Tibial nerve (tissue), 4 donors: ENCODE measurements at places on chromosomes 1 and 21. TPM values are rescaled to one million over a fixed set of nuclear protein-coding genes. Genes with fewer than 3 reads are reported as not detected.

DNA sequence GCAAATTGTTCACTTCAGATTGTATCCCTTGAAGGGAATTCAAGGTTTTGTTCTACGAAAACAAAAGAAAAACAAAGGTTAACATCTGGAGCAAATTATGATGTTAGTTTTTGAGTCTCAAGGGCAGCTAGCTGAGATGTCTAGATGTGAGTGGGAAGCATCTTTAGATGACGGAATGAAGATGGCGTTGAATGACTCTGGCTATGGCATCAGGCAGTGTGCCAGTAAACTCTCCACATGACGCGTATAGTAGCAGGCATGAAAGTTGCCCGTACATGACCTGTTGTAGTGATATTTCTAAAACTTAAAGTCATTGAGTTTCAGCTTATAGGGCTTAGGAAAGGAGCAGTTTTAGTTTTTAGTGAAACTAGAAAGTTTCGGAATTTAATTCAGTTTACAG, 12.3 kb upstream of the SDC3 start:
- no peak overlapping the region for H3K27ac ChIP-seq
- H3K4me1 ChIP-seq, result peaks cover 3% of the 10 kb centered on the region
- H3K27me3 ChIP-seq, result no peaks in the 10 kb centered on the region

DNA sequence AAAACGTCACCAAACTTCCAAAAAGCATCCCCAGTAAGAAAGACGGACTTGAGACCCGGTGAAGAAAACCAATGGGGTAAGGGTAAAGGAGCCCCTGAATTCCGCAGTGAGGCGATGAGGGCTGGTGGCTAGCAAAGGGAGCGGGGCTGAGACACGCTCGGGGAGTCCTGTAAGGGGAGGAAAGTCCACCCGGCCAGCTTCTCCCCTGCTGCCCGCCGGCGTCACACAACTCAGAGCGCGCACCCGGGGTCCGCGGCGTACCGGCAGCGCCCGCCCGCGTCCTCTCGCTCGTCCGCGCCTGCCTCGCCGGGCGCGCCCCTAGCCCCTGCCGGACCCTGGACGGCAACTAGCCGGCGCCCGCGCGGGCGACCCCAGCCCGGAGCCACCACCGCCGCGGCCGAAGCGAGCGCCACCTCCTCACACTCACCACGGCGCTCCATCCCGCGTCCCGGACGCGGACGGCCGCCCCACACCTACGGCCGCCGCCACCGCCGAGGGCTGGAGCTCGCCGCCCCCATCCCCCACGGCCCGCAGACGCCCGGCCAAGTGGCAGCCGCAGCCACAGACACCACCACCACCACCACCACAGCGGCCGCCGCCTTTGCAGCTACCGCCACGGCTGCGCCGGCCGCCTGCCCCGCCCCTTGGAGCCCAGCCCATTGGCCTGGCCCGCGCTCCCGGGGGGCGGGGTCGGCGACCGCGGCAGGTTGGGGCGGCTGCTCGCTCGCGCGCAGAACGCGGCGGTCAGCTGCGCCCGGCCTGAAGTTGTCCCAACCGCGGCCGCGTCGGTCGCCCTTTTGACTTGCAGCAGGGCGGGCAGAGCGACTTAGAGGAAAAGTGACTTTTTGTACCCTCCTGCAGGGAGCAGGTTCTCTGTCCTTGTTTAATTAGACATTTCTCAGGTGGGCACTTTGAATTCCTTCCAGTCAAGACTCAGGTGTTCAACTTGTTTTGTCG, 10.0 kb upstream of the ARHGAP29 start:
- H3K27ac ChIP-seq, result peak overlapping the region; percentile 77
- H3K36me3 ChIP-seq, result no peaks in the 10 kb centered on the region
- peaks cover 4% of the 10 kb centered on the region for H3K4me1 ChIP-seq
- H3K27me3 ChIP-seq, result no peaks in the 10 kb centered on the region

GRCh38 chr1:73604739-73605138, 593.2 kb downstream of the LRRIQ3 start:
- no peak for DNase-seq
- H3K36me3 ChIP-seq, result no peaks in the 10 kb centered on the region
- H3K4me1 ChIP-seq, result no peaks in the 10 kb centered on the region
- H3K4me3 ChIP-seq, result no peak overlapping the region

GRCh38 chr1:241266121-241266520, 90.9 kb downstream of the RGS7 start:
- H3K36me3 ChIP-seq, result no peaks in the 10 kb centered on the region
- H3K4me1 ChIP-seq, result no peaks in the 10 kb centered on the region
- H3K4me3 ChIP-seq, result no peak overlapping the region

- no peaks in the 10 kb centered on the region for H3K36me3 ChIP-seq
- no peak for DNase-seq
- H3K27ac ChIP-seq, result peak overlapping the region; percentile 91
- H3K4me1 ChIP-seq, result peaks cover 10% of the 10 kb centered on the region
Observed at GRCh38 chr1:234724516-234725176, 114.7 kb upstream of the IRF2BP2 start.

GRCh38 chr1:226607821-226608220, 59.3 kb downstream of the STUM start:
- no peak overlapping the region for H3K4me3 ChIP-seq
- no peaks in the 10 kb centered on the region for H3K27me3 ChIP-seq
- no peaks in the 10 kb centered on the region for H3K36me3 ChIP-seq
- no peak for DNase-seq
- H3K4me1 ChIP-seq, result peaks cover 27% of the 10 kb centered on the region

GRCh38 chr1:200778766-200779165, 40.1 kb downstream of the CAMSAP2 start:
- H3K27me3 ChIP-seq, result no peaks in the 10 kb centered on the region
- no peak overlapping the region for H3K4me3 ChIP-seq
- DNase-seq, result no peak
- H3K36me3 ChIP-seq, result peaks cover 24% of the 10 kb centered on the region
- H3K4me1 ChIP-seq, result no peaks in the 10 kb centered on the region

DNA sequence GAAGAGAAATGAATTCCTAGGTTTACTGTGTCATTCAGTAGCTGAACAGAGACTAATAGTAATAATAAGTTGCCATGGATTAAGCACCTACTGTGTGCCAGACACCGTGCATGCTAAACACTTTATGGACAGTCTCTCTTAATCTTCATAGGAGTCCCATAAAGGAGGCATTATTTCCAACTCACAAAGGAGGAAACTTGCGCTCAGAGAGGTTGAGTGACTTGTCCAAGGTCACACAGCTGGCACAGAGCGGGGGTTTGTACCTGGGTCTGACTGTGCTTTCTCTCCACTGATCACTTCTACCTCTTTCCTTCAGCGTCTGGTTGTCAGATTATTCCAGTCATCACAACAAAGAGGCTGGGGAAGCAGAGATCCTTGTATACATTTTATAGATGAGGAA, 91.3 kb downstream of the KIRREL1 start:
- H3K4me3 ChIP-seq, result no peak overlapping the region
- no peaks in the 10 kb centered on the region for H3K27me3 ChIP-seq
- H3K36me3 ChIP-seq, result no peaks in the 10 kb centered on the region
- DNase-seq, result no peak

GRCh38 chr1:210252621-210253051, 20.0 kb downstream of the SERTAD4 start:
- no peak overlapping the region for H3K4me3 ChIP-seq
- no peak for DNase-seq
- no peaks in the 10 kb centered on the region for H3K36me3 ChIP-seq
- no peaks in the 10 kb centered on the region for H3K27me3 ChIP-seq

- H3K27ac ChIP-seq, result no peak within 1 kb of the TSS
- no peak for DNase-seq
- H3K4me3 ChIP-seq, result peak within 1 kb of the TSS; percentile 38
- peaks cover 71% of the 10 kb centered on the region for H3K27me3 ChIP-seq
Observed at GRCh38 chr1:20185834-20186782, at the start of the genes PLA2G2C and UBXN10. PLA2G2C (minus strand) TSS chr1:20186518; CDS start chr1:20177363, 9,155 bp downstream. UBXN10 (plus strand) TSS chr1:20186096; CDS start chr1:20190562, 4,466 bp downstream.

GRCh38 chr21:28111151-28111619, 881.5 kb downstream of the LTN1 start:
- no peaks in the 10 kb centered on the region for H3K4me1 ChIP-seq
- peak overlapping the region; percentile 2 for H3K4me3 ChIP-seq
- peak overlapping the region; percentile 2 for H3K27ac ChIP-seq
- peak; percentile 29 for DNase-seq

DNA sequence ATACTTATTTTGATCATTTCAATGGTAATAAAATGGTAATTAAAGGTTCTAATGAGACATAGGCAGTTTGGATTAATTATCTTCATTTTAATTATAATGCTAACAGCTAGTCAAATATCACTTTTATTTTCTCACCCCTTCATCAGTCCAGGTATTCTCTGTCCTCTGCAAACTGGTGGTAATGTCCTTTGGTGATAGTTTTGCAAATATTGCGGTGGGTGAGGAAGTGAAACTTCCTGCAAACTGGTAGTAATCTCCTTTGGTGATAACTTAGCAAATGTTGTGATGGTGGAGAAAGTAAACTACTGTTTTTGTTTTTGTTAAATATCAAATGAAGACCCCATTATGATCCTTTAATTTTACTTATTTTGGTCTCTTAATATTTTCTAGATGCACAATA, 209.0 kb downstream of the AMY1C start:
- no peak overlapping the region for H3K4me3 ChIP-seq
- H3K4me1 ChIP-seq, result no peaks in the 10 kb centered on the region
- H3K27ac ChIP-seq, result no peak overlapping the region
- H3K27me3 ChIP-seq, result no peaks in the 10 kb centered on the region

DNA sequence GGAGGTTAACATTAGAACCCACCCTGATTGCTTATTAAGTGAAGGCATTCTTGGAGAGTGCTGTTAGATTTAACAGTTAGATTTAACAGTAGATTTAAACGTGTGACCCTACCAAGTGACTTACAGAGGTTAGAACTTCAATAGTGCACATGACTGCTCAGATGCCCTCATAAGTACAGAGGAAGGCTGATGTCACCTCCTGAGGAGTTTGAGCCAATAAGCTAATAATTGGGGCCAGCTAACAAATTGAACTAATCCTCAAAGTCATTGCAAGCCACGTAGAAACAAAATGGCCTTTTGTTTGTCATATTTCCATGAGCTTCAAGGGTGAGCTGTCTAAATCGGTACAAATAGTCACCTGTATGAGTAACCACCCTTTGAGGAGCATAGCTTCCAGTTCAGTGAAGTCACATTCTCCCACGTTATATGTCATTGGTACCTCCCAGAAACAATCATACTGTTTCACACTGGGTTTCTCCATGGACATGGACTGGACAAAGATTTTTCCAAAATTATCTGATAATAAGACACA, 11.7 kb downstream of the AVPR1B start:
- H3K4me1 ChIP-seq, result no peaks in the 10 kb centered on the region

- no peak overlapping the region for H3K27ac ChIP-seq
- DNase-seq, result no peak
- no peaks in the 10 kb centered on the region for H3K36me3 ChIP-seq
- H3K4me3 ChIP-seq, result no peak overlapping the region
- H3K27me3 ChIP-seq, result peaks cover 13% of the 10 kb centered on the region
- no peaks in the 10 kb centered on the region for H3K4me1 ChIP-seq
Observed at GRCh38 chr1:17825273-17826164, 70.4 kb downstream of the ACTL8 start.

- H3K4me3 ChIP-seq, result no peak overlapping the region
- no peak for DNase-seq
- no peaks in the 10 kb centered on the region for H3K36me3 ChIP-seq
- no peaks in the 10 kb centered on the region for H3K4me1 ChIP-seq
Observed at GRCh38 chr1:231861541-231862481, 235.2 kb downstream of the DISC1 start.

DNA sequence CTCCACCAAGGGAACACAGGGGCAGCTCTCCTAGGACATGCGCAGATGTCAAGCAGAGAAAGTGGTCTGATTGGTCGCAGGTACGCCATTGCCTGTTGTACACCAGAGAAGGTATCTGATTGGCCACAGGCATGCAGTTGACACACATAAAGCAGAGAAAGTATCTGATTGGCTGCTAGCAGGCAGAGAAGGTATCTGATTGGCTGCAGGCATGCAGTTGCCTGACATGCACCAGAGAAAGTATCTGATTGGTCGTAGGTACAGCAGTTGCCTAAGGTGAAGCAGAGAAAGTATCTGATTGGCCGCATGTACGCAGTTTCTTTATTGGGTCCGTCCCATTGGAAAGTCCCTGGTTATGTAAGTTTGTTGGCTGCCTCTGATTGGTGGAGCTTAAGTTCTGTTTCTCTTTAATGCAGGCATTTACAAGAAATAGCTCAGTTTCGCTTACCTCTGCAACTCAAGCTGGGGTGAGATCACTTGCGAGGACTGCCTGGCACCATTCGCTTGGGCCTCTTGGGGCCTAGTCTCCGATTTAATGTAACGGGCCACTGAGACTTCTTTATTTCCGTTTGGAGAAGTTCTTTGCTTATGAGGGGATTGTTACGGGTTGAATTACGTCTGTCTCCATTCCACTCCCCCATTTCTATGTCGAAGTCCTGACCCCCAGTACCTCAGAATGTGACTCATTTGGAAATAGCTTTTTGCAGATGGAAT, 74.2 kb downstream of the SIK1 start:
- no peaks in the 10 kb centered on the region for H3K36me3 ChIP-seq
- no peak overlapping the region for H3K27ac ChIP-seq
- H3K27me3 ChIP-seq, result no peaks in the 10 kb centered on the region
- no peak for DNase-seq

DNA sequence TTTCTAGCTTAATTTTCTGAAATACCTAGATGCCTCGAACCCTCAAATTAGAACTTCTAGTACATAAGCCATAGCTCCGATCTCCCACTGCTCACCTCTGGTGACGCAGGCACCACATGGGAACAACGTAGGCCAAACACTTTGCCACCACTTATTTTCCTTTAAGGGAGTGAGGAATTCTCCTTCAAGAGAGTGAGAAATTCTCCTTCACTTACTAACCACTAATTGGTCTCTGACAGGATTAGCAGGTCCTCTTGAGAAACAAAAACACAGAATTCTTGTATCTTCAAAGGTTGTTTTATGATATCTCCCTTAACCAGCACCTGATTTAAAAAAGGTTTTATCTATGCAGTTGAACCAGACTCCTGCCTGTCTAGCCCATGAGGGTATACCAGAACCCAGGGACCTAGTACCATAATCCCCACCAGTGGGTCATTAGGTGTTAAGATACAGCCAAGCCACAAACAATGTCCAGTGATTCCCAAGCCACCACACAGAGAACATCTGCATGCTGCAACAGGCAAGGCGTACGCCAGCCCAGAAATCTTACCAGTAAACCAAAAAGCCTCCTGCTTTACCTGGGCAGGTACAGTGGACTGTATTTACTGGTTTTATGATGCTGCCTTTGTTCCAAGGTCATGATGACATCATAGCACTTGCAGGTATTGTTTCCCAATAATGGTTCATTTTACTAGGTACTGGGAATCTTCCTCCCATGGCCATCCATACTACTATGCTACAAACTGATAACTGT, 20.3 kb upstream of the CXADR start:
- no peak for DNase-seq
- no peaks in the 10 kb centered on the region for H3K27me3 ChIP-seq
- H3K36me3 ChIP-seq, result no peaks in the 10 kb centered on the region
- peak overlapping the region; percentile 4 for H3K27ac ChIP-seq

GRCh38 chr1:16617114-16617631, 3.8 kb upstream of the NBPF1 start:
- peaks cover 8% of the 10 kb centered on the region for H3K4me1 ChIP-seq
- no peaks in the 10 kb centered on the region for H3K27me3 ChIP-seq
- peak; percentile 14 for DNase-seq
- H3K27ac ChIP-seq, result no peak overlapping the region
- no peak overlapping the region for H3K4me3 ChIP-seq
- H3K36me3 ChIP-seq, result no peaks in the 10 kb centered on the region

The SLC16A4 gene
- total RNA-seq, result 13.8 TPM

The BMP8A gene
- 9.6 TPM for total RNA-seq

The PSEN2 gene
- total RNA-seq, result 36.3 TPM

The FAM72A gene
- total RNA-seq, result not detected
